ENCODE measurements at places on chromosomes 3 and 15.

DNA sequence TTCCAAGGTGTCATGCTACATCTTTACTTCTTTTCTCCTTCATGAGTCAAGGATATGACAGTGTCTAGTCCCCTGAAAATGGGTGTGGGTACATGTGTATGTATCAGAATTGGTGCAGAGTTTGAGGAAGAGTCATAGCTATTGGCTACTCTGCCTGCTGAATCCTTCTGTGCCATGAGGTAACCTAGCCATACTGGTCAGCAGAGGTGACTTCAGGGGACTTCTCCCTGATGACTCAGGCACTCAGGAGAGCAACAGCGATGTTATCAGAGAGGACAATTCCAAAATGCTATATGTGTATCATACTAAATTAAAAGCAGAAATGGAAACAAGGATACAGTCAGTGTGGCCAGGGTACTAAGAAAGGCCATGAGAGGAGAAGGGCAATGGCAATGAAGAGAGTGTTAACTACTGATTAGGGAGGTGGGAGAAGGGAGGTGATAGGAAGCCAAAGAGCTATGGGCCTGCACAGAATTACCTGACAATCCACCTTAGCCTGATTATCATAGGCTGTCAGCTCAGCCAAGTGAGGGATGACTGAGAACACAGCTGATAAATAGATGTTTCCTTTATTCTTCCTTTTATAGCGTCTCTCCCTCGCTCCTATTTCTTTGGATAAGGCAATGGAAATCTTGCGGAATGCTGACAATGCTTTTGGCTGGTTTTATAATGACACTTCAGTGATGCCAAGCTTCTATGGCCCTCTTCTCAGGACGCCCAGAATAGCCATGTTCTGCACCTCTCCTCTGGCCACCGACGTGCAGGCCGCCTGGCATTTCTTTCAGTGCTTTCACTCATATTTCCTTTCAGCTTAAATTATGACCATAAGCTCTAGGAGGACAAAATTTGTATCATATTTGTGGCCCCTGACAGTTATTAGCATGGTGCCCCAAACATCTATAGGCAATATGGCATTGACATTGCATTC lies 90.6 kb downstream of the FGF12 start:
- no peak for DNase-seq

GRCh38 chr3:59936472-59936871 lies 886.6 kb upstream of the CFAP20DC start:
- no peak for DNase-seq

DNA sequence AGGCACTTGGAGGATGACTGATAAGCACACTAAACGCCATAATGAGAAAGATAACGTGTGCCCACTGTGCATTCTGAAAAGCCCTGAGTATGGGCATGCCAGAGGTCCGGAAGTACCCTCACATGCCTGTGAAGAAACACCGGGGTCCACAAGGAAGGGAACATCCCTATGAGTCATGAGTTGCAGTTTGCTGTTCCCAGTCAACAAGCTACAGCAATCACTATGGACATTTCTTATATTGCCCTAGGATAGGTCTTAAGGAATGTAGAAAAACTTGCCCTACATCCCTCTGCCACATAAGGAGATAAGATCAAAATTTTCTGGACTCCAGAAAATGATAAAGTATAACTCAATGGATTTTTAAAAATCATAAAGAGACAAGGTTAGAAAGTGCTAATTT lies 9.9 kb downstream of the MB21D2 start:
- no peak for DNase-seq

DNA sequence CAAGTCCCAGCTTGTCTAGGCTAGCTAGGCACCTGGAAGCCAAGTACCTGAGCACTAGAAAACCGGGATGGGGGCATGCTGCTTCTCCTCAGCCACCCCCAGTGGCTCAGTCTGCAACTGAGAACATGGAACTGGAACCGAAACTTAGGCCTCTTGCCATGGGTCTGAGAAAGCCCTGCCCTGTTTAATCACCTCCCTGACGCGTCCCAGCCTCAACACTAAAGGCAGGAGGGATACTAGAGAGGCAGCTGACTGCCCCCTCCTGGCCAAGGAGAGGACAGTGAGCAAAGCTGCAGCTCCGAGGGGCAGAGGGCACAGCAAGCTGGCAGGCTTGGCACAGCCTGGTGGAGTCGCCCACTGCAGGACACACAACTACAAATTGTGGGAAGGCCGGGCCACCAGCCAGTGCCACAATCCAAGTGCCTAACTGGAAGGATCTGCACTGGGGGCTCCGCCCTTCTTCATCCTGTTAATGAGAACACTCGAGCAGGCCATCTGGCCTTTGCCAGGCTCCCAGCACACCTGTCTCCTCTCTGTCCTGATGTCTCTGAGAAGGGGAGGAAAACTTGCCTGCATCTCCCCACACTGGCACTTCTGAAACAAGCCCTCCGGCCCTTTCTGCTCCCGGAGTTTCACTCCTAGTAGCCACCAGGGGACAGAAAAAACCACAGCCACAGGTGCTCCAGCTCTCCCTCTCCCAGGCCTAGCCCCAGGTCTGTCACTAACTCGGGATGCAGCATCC lies 53.7 kb downstream of the BDH1 start:
- DNase-seq, result peak; percentile 42

DNA sequence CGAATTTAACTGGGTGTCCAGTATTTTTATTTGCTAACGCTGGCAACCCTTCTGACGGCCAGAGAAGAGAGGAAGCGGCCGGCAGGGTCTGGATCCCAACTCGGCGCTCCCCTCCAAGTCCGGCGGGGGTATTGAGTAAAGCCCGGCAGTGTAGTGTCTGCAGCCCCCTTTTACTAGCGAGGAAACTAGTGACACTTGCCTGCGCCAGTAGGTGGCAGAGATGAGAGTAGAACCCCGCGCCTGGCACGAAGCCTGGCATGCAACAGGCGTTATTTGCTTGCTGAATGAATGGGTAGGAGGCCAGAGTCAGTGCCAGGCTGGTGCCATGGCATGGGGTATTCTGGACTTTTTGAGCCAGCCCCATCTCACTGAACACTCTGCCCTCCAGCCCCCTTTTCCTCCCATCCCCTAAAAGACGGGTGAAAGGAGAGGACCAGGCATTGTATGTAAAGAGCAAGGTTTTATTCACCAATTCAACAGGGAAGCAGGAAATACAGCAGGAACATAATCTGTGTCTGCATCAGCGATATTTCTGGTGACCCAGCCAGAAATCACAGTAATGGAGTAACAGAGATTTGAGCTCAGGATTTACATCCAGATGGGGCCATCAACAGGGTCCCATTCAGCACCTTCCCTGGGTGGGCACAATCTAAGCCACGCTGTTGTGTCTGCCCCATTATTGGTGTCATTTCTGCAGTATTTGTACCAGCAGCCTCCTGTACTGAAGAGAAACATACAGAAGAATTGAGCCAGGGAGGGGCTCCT lies 788 bp upstream of the WDR73 start:
- peak; percentile 81 for DNase-seq

DNA sequence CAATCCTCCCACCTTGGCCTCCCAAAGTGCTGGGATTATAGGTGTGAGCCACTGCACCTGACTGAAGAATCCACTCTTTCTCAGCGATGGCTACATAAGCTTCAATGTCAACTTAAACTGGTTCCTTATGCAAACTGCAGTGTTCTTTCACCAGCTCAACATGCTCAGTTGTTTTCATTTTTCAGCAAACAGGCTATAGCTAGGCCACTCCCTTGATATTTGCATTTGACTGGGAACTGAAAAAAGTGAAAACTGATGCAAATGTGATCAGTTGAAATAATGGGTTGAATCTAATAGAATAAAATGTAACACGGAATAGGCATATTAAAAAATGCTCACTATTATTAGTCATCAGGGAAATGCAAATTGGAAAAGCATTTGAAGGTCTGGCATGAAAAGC lies 74.2 kb upstream of the GCNT3 start:
- DNase-seq, result no peak

DNA sequence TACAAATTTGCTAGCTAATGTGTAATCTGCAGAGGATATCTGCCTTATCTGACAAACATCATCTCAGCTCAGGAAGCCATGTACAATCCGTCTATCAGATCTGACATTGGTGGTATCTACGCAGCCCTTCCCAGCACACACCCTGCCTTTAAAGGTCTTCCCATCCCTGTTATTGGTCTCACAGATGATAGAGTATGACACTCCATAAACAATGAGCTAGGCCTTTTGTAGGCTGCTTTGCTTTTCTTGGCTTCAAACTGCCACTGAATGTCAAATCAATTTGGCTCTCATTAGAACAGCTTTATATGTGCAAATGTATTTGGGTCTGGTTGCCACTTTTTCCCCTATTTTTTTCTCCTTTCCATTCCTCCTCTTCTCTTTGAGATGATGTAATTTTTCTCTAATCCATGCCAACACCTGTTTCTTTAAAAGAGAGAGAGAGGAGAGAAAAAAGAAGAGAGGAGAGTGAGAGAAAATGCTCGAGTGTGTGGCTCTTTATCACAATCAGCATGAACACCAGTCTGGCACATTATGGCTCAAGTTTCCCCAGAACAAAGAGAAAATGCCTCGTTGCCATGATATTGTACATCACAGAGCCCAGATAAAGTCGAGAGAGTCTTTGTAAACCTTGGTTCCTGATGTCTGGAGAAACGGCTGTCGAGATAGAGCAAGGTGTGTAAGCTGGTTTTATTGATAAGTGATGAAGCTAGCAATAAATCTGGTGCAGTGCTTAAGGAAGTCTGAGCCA lies 80.8 kb upstream of the DPH6 start:
- DNase-seq, result no peak

DNA sequence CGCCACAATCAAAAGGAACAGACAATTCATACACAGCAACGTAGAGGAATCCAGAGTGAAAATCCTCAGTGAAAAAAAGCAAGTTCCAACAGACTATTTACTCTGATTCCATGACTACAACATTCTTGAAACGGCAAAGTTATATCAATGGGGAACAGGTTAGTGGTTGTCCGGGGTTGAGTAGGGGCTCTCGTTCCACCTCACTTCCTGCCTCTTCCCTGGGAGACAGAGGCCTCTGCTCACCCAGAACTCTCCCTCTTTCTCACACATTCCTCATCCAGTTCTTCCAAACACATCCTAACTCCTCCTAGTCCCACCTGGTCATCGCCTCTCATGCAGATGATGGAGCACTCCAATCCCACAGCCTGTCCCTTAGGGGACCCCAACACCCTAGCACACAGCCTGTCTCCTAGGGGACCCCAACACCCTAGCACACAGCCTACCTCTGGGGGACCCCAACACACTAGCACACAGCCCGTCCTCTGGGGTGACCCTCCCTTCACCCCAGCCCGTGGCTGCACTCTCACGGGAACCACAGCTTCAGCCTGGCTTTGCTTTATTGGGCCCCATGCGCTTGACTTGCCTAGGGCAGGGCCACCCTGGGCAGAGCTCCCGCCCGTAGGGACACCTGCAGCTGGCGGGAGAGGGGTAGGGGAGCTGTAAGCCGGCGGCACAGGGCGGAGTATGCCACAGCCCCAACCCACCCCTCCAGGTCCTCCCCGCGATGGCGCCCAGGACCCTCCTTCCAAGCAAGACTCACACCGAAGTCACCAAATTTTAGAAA lies 5.2 kb downstream of the OCA2 start:
- DNase-seq, result no peak

DNA sequence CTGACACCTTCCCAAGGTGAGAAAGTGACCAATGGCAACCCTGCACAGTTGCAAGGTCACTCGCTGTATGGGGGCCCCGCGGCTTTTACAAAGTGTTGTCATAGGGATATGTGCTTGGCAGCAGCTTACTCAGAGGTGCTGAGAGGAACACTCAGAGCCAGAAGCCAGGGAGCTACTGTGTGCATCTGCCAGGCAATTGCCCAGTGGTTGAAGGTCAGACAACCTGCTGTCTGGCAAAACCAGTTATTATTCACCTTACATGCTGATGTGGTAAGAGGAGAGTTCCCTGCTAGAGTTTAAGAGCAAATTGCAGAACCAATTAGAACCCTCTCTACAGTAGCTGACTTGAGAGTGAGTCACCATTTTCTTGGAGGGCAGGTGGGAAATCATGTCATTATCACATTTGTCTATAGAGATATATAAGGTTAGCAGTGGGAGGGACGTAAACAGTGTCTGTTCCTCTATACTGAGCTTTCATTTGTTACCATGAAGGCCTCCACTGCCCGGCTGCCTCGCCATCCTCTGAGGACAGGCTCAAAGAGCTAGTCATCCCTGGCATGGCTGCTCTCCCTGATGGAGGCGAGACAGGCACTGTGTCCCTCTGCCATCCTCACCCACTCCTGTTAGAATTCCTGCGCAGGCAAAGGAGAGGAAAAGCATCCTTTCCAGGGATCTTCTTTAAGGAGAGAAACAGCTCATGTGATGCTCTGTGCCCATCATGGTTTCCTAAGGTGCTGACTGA lies 274.4 kb downstream of the PLCL2 start:
- DNase-seq, result no peak

DNA sequence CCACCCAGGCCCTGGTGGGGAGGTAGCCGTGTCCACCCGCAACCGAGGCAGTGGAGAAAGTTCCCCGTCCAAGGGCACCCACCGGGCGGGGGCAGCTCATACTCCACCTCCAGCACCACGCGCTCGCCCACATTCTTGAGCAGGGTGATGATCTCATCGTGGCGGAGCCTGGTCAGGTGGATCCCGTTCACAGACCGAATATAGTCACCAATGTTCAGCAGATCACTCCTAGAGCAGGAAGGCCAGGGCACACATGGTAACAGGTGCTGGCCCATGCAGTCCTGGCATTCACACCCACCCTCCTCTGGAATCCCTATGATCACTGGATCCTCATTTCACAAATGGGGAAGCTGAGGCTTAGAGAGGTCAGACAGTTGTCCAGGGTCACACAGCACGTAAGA lies 15.8 kb downstream of the GRIP2 start:
- no peak for DNase-seq

GRCh38 chr3:66010739-66011655 lies 27.7 kb downstream of the MAGI1 start:
- DNase-seq, result no peak

DNA sequence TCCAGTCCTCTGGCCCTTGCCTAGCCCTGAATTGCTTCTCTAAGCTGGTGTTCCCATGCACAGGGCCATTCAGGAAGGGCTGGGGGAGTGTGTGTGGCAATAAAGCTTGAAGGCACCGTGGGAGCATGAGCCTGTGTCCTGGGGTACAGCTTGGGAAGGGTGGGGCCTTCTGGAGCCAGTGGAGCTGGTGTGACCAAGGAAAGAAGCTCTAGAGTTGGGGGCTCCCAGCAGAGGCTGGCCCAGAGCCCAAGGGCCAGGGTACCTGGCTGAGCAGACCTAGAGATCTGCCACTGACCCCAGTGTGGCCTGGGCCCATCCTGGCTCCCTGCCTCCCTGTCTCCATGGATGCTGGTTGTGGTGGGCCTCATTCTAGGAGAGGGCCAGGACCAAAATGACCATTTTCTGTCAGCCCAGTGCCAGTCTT lies 8.1 kb downstream of the ABTB1 start:
- DNase-seq, result no peak
